ENCODE measurements at places on chromosomes 2 and 18.

DNA sequence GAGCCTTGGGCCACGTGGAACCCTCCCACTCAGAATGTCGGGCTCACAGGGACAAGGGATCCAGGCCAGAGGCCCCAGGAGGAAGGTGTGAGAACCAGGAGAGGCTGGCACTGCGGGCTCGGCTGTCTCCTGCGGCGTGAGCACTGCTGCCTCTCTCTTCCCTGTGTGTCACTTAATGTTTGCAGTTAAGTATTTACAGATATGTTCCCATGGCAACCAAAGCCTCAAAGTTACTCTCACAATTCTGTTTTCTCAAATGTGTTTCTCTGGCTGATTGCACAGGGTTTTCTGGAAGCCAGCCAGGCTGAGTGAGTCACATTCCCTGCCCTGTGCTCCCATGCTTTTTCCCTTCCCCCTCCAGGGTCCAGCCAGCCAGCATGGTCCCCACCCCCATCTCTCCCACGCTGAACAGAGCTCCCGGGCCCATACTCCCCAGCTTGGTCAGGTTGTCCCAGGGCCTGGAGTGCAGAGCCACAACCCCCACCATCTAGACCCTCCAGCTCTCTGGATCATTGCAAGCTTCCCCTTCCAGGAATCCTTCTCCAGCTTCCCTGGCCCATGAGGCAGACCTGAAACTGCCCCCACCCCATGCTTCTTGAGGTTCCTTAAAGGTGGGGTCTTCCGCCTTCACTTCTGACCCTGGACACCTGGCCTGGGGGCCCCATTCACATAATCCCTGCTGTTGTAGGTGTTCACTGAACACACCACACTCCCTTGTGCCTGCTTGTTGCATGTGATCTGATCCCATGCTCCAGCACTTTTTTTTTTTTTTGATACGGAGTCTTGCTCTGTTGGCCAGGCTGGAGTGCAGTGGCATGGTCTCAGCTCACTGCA is 265.9 kb downstream of the CELF4 start:
- DNase-seq, result no peak

DNA sequence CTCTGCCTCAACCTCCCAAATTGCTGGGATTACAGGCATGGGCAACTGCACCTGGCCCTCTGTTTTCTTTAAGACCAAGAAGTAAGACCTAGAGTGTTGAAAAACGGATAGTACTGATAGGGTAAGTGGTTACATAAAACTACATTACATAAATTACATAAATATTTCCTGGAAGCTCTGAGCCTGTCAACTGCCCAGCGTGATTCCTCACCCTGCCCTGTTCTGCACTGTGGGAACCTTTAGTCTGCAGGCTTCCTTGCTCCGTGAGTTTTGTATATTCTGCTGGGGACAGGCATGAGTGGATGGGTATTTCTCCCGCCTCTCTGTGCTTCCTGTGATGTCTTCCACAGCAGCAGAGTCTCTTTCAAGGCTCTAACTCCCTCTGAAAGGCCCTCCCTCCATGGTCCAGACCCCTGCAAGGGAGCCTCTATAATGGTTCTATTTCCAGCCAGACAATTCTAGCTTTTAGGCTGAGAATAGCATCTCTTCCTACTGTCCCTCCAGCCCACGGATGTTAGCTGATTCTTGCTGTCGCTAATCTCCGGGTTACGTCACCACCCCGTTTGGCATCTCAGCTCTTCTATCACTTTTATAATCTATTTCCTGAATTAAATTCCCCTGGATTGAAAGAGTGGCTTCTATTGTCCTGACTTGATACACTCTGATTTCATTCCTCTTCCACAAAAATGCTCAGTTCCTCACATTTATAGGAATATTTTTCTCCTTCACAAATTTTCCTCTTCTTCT is 49.5 kb upstream of the PLEKHM3 start:
- DNase-seq, result no peak

- no peak for DNase-seq
These were observed 101.1 kb downstream of the TWIST2 start for GRCh38 chr2:238948765-238949641.

GRCh38 chr2:86021396-86022378 is 84.0 kb downstream of the POLR1A start:
- no peak for DNase-seq

GRCh38 chr2:83234246-83234645 is 1224.8 kb downstream of the SUCLG1 start:
- DNase-seq, result no peak

DNA sequence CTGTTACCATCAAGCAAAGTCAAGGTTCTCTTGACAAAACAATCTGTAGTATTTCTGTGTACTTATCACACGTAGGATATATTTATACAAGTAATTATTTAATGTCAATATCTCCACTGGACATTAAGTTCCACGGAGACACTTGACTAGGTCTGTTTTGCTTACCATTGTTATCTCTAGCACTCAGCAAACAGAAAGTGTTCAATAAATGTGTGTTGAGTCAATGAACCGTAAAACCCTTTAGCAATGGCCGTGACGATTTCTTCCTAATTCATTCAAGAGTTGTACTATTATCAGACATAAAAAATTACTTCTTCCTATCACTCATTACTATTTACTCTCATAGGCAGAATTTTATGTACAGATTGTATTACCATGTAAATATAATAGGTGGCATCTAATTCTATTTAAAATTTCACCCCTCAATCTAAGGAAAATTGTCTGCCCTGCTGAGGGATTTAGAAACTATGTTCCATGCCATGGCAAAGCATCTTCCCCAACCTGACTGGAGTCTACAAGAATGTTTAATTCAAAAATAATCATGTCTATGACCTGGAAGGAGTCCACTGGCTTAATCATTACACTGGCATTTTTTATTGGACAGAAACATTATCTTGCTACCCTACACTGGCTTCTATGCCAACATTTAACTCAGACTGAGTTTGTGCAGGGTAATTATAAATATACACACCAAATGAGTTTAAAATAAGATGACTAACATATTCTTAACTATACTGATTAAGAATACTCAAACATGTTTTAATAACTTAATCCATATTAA is 301.9 kb downstream of the ZEB2 start:
- no peak for DNase-seq

- no peak for DNase-seq
These were observed 123.9 kb downstream of the RDH14 start for GRCh38 chr2:18436503-18437005.

- no peak for DNase-seq
These were observed 337.5 kb downstream of the GULP1 start for GRCh38 chr2:188628989-188629752.

DNA sequence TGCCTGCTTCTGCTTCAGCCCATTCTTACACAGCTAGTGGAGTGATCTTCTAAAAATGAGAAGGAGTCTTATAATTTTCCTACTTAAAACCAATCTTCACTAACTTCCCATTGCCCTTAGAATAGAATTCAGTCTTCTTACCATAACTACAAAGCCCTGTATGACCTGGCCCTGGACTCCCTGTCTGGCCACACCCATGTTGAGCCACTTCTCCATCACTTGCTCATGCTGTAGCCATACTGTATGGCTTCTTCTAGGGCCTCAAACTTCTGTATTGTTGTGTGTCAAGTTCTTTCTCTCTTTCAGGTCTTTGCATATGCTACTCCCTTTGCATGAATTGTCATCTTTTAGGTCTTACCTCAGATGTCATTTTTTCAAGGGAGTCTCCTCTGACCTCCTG is 11.2 kb downstream of the DGUOK start:
- no peak for DNase-seq

Data from activated CD4-positive, CD25-positive, alpha-beta regulatory T cell (primary cell).